ENCODE measurements at places on chromosomes 5 and 9.

DNA sequence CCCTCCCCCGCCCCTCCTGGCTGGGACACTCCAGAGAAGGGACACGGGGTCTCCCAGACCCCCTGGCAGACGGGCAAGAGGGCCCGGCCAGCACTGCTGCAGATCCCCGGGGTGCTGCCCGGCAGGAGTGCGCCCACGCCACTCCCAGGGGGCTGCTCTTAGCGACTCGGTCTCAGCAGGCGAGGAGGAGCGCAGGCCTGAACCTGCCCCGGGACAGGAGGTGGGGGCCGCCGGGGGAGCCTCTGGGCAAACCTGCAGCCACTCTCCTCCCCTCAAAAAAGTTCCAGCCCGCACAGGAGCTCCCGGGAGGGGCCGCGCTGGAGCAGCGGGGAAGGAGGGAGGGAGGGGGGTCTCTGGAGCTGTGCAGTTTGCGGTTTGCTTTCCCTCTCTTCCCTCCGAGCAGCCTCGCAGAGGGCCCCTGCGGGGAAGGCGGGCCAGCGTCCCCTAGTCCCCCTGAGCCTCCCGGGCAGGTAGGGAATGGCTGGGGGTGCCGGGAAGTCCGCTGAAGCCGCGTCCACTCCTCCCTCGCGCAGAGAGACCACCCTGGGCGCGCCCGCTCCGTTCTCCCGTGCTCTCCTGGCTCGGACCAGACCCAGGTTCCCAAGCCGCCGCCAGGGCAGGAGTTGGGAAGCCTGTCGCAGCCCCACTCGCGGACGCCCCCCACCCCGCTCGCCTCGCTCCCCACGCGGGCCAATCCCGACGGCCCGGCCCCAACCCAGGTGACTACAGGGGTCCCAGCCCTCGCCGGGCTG is 44.2 kb downstream of the NACC2 start:
- DNase-seq, result no peak

GRCh38 chr5:127705120-127705892 is 2.1 kb downstream of the CCDC192 start:
- peak; percentile 76 for DNase-seq

- DNase-seq, result no peak
Measured at GRCh38 chr5:159782197-159782994, 133.9 kb upstream of the ADRA1B start.

DNA sequence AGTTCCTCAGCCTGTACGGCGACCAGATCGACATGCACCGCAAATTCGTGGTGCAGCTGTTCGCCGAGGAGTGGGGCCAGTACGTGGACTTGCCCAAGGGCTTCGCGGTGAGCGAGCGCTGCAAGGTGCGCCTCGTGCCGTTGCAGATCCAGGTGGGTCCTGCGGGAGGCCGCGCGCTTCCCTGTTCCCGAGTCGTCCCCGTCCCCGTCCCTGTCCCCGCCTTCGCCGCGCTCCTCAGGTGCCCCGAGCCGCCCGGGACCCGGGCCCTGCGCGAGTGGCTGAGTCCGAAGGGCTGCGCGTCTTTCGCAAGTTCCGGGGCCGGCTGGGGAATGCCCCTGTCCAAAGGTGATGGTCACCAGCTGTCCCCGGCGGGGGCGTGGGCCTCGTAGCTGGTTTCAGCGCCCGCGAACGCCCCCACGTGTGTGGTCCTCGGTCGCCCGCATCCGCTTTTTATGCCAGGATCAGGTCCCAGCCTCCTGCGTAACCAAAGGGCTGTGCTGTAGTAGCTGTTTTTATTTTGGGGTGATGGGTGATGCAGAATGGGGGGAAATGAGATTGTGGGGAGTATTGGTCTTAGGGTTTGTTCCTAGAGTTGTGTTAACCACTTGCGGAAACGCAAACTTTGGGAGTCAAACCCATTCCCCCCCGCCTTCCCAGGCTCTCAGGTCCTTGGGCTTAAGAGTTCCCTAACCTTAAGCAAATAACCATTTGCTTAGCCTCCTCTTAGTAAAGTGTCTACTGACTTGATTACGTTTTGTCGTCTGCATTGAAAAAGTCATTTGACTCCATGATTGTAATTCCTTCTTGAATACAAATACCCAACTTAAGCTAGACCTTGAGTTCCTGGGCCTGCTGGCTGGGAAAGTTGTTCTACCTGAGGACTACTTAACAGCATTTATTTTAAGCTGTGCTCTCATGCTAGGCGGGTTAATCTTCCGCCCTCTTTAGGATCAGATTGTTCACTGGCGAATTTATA is 663 bp downstream of the ISOC1 start:
- DNase-seq, result peak; percentile 17

DNA sequence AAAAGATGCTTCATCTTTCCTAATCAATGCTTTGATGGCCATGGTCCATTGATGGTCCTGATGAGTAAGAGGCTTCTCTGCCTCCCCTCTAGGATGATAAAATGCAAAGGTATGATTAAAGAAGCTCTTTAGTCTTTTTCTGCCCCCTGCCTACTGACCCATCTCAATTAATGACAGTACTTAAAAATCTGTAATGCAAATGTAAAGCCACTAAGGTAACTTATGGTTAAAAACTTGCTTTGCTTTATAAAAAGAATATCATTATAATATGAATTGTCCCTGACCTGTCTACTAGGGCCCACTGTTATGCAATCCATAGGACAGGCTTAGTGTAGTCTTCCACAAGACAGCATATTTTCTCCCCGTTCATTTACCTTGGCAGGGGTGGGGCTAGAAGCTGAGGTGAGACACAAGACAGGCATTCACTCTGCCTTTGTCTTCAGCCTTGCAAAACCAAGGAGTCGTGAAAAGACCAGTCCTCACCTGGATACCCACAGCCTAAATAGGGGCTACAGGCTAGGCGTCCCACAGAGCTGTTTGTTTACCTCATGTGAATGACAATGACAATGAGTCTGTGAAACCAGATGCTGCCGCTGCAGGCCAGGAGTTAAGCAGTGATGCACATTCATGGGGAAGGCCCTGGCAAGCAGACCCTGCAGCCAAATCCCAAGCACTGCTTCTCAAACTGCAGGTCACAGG is 60.4 kb downstream of the BNC2 start:
- DNase-seq, result no peak

GRCh38 chr9:136120438-136120844 is 1.8 kb upstream of the TMEM250 start:
- no peak for DNase-seq

DNA sequence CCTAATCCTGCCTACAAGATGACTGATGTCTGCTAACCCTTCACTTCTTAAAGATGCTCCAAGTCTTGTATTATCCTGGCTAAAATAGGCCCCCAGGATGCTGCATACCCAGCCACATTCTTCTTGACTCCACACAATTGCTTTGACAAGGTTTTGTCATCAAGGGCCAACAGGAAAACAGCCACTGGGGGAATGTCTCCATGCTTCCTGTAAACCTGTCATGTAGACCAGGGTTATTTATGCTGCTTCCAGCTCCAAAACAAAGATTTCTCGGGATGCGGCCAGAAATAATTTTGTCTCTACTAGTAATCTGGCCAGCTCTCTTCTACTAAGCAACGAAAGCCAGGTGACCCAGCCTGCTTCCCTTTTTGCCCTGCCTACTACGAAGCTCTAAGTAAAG is 53.8 kb downstream of the SHB start:
- DNase-seq, result peak; percentile 47

DNA sequence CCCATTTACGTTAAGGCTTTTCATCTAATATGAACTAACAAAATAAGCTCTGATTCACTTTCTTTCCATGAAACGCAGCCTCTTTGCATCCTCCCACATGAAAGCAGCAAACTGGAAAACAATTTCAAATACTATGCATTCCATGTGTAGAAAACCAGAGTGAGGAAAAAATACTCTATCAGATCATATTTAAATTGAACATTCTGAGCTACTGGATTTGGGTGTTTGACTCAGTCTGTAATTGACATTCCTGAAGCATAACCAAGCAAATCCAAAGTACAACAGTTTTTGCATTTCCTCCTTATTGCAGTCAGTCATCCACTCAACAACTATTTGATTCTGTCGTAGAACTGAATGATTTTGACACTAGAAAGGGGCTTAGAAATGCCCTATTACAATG is 399.1 kb upstream of the NMUR2 start:
- peak; percentile 13 for DNase-seq

DNA sequence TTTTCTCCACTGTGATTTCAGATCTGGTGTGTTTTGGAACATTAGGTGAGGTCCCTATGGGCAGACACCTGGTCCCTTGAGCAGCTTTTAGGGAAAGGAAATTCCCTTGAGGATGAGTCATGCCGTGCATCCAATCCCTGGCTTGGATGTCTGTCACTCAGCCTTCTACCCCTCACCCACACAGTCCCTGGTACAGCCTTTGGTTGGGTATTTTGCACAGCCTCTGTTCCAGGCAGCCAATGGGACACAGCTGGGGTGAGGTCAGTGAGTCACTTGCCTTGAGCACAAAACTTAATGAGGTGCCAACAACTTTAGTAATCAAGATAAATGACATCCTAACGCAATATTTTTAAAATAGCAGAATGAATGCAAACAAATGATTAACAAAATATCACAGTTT is 22.7 kb upstream of the SVEP1 start:
- peak; percentile 55 for DNase-seq

DNA sequence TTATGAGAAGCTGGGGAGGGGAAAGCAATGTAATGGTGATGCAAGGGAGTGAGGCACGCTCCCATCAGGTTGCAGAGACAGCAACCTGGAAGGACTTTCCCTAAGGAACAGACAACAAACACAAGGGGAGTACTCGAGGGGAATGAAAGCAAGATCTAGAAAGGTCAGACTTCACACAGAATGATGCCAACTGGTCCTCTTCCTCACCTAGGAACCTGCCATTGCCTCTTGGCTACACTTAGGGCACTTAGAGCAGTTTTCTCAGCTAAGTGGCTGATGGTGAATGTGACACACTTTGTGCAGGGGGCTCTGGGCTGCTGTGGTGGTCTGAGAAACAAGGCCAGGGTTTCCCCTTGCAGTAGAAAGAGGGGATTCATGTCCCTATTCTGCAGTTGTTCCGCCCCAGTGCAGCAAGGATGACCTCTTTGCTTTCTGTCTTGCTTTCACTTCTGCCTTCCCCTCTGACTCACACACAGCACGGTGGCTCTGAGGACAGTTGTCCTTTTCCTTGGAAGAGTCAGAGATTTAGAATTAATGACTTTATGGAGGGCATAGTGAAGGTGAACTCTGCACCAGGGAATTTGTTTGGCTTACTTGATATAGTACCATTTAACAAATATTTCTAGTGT is 394.0 kb upstream of the KLF4 start:
- DNase-seq, result no peak

DNA sequence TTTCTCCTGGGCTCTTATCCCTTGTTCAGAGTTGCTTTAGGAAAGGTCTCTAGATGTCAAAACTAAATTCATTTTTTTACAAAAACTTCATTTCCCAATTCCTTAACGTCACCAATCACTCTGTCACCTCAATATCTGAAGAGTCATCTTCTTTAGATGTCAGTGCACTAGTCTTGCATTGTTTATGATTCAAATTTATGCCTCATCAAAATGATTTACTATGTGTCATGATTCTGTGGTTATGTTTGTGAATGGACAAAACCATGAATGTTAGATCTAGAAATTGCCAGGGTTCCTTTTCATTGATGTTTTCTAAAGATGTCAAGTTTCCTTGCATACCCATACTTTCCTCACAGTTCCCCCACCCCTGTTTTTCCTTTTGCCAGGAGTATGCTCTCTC is 21.5 kb downstream of the CWC27 start:
- DNase-seq, result peak; percentile 20

GRCh38 chr5:36215910-36216309 is 25.8 kb downstream of the NADK2 start:
- no peak for DNase-seq

GRCh38 chr5:18800293-18801025 is 1166.2 kb downstream of the TAF11L14 start:
- DNase-seq, result no peak

DNA sequence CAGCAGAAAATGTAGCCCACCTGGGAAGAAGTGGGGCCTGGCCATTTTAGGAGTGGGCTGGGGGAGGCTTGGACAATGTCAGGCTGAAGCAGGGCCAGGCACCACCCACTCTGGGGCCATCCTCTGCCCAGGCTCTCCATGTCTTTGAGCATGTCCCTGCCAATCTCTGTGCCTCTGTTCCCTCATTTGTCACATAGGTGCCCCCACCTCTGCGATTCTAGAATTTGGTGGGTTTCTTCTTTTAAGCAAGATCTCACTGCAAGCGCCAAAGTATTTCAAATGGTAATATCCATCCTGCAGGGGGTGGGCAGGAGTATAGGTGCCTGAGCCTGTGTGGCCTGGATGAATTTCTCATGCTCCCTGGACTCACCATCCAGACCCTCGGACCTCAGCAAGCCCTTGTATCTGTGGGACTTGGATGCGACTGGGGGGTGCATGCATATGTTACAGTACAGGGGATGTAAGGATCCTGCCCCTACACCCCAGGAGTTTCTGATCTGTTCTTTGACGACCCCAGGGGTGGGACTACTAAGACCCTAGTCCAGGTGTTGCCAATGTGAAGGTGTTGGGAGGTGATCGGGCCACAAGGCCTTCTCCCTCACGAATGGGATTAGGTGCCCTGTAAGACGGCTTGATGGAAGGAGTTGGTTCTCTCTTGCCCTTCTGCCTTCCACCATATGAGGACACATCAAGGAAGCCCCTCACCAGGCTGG is 4.3 kb downstream of the CD74 start:
- DNase-seq, result no peak

DNA sequence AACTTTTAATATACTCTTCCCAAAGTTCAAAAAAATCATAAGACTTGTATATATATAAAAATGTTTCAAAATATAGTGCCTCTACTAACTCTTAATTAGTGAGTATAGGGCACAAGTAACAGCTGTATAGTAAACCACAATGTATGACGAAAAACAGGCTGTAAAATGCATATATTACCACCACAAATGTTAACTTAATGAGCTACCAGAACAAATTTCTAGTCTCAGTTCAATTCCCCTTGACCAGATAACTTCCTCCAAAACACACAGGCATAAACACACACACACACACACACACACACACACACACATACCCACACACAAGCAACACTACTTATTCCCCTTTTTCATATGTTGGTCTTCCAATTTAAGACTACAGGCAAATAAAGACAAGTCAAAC is 78.8 kb downstream of the FBXL17 start:
- no peak for DNase-seq

DNA sequence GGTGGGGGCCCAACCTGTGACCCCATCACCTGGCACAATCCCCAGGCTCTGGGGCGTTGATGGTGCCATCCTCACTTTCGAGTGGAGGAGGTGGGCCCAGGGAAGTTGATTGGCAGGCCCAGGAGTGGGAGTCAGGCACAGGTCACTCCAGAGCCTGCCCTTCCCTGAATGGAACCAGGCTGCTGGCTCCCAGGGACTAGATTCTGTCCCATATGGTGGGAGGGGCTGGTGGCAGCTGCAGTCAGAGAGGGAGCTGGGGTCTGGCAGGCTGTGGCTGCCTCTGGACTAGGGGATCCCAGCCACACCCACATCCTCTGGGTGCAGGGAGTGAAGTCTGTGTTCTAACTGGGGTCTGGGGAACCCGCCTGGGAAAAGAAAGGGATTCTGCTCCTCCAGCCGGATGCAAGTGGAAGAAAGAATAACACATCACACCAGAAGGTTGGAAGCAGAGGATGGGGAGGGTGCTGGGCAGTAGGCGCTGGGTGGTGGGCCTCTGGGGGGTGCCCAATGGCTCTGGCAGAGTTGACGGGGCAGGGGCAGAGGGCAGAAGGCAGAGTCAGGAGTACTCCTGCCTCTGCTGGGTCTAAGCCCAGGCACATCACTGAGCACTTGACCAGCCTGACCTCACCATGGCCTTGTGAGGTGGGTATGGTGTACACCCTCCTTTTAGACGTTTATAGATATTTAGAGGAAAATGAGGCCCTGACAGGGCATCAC is 25.8 kb downstream of the CEL start:
- DNase-seq, result no peak

GRCh38 chr9:72983512-72984225 is 30.8 kb upstream of the ALDH1A1 start:
- peak; percentile 39 for DNase-seq
